ENCODE measurements at places on chromosomes 4 and X.

- DNase-seq, result no peak
Observed at GRCh38 chr4:158850800-158851644, 82.2 kb downstream of the FNIP2 start.

DNA sequence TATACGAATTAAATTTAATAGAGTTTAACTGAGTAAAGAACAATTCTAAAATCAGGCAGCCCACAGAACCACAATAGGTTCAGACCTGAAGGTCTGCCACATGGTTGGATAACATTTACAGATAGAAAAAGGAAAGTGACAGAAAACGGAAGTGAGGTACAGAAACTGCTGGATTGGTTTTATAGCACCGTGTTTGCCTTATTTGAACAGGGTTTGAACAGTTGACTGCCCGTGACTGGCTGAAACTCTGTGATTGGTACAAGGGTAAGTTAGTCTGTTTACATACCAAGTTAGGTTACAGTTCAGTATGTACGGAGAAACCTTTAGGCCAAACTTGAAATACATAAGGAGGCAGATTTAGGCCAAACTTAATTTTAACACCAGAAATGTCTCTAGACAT lies 64.1 kb upstream of the ATXN3L start:
- no peak for DNase-seq

GRCh38 chr4:96343836-96344235 lies 503.9 kb downstream of the PDHA2 start:
- DNase-seq, result no peak

DNA sequence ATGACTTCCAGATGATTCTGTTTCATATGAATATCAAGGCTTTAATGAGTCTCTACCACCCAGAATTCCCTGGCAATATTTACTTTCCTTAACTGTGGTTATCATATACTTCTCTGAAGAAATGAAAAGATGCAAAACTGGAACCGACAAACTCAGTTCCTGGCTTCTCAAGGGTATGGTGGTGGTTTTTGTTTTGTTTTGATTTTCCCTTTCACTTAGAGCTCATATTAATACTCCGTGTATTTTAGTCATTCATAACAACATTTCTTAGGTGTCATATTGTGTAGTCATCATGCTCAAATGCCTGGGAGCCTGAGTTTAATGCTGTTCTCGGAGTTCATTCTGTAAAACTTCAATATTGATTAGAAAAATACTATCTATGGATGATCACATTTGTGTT lies 665 bp downstream of the TRPC5OS start:
- DNase-seq, result no peak

GRCh38 chr4:26447378-26447777 lies 42.9 kb downstream of the CCKAR start:
- DNase-seq, result no peak

All from activated CD4-positive, alpha-beta T cell treated with anti-CD3 and anti-CD28 coated beads, Interleukin-2, amount 50 U/mL, for 24 hours (primary cell).